ENCODE measurements at places on chromosomes 11 and 22.

- no peak for DNase-seq
These were observed 26.3 kb downstream of the APLNR start for GRCh38 chr11:57210781-57211180.

DNA sequence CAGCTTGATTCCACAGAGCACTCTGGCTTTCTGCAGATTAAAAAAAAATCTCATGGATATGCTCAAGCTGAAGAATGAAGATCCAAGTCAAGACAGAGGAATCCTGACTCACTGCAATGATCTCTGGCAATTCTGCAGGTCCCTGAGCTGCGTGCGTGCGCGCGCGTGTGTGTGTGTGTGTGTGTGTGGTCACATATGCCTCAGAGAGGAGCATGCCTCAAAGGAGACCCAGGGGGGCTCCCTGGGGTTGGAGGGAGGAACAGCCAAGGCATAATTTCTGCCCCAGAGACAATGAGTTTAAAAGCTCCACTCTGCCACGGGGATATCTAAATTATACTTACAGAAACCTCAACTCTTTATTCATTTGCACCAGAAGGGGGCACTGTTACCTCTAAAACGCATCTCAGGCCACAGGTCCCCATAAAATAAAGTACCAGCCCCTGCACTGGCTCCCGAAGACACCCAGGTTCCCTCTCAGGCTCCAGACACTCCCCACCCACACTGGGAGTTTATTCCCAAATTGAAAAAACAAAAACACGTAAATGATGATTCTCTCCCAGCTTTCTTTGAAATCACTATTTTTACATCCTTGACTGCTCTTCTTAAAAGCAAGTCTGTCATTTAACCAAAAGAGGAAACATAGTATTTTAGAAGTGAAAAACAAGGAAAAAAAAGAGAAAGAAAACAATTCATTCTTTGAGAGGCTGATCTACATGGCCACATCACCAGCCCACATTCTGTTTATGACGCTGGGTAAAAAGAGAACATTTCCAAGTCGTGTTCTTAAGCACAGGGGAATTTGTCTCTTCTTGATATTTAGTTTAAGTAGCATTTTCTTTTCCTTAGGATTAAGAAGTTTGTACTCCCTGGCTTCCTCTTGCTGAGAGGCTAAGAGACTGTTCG is 401.0 kb downstream of the LARGE1 start:
- no peak for DNase-seq

DNA sequence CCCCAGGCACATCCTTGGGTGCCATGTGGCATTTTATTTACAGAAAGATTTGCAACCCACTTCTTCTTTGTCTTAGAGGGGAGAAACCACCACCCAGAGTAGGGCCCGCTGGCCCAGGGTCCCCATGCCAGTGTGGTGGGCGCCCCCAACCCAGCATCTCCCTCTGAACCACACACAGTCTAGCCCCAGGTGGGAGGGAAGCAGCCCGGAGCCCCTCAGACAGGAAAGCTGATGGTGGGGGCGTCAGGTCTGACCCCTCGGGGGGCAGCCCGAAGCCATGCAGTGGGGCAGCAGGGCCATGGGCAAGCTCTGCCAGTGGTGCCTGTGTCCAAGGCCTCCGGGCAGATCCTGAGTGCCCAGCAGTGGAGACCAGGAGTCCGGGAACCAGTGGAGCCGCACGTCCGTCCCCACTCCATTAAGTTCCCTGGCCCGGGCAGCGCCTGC is 11.7 kb downstream of the TRPM5 start:
- no peak for DNase-seq

DNA sequence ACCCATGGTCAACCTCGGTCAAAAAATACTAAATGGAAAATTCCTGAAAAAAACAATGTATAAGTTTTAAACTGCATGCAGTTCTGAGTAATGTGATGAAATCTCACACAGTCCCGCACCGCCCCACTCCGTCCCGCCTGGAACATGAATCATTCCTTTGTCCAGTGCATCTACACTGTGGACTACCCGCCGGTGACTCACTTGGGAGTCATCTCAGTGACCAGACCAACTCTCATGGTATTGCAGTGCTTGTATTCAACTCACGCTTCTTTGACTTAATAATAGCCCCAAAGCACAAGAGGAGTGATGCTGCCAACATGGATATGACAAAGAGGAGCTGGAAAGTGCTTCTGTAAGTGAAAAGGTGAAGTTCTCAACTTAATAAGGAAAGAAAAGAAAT is 48.8 kb downstream of the ARHGAP32 start:
- DNase-seq = peak; percentile 98

DNA sequence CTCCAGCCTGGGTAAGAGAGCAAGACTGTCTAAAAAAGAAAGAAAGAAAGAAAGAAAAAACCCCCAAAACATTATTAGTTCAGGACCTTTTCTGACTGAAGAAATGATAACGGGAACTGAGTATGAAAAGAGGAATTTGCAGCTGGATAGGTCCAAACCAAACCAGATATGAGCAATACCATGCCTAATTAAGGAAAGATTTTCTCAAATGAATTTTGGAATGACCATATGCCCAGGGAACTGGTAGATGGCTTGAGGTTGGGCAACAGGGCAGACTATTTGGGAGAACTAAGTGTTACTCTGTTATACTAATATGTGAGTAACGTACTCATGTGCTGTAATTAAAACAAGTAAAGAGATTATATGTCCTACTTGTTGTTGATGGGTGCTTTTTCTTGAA is 186.1 kb downstream of the TMEM135 start:
- DNase-seq = no peak

GRCh38 chr22:20569059-20570058 is 61.9 kb downstream of the MED15 start:
- DNase-seq = peak; percentile 96

DNA sequence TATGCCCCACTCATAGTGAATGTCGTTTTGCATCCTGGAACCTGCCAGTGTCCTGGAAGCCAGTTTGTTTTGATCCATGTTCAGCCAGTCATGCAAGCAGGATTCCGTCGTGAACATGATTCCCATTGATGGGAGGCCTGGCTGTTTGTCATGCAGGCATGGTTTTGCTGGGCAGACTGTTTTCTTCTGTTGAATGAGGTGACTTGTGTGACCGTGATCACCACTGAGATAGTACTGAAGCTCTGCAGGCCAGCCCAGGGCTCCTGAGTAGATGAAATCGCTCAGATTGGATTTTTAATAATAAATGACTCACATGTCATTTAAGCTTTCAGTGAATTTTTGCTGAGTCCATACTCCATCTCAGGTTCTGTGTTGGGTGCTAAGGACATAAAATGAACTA is 117.8 kb downstream of the PDE2A start:
- DNase-seq = no peak

Measured in amniotic epithelial cell (primary cell).